Epithelial cell of prostate (primary cell): ENCODE measurements at places on chromosomes 13 and 19.

DNA sequence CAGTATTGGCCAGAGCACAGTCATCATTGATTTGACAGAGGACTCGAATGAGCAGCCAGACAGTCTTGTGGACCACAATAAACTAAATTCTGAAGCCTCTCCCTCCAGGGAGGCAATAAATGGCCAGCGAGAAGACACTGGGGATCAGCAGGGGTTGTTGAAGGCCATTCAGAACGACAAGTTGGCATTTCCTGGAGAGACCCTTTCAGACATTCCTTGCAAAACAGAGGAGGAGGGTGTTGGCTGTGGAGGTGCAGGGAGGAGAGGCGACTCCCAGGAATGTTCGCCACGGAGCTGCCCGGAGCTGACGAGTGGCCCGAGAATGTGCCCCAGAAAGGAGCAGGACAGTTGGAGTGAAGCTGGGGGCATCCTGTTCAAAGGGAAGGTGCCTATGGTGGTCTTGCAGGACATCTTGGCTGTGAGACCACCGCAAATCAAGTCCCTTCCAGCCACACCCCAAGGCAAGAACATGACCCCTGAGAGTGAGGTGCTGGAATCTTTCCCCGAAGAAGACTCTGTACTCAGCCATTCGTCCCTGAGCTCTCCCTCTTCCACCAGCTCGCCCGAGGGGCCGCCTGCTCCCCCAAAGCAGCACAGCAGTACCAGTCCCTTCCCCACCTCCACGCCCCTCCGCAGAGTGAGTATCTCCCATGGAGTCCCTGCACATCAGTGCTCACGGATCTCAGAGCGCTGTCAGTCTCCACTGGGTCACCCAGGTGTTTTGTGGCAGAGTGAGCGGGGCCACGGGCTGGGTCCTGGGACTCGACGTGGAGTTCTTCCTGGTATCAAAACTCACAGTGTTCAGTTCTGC is 6.9 kb downstream of the CHAF1A start:
- no peak for DNase-seq

- DNase-seq, result no peak
These were observed 6.4 kb upstream of the DNMT1 start for GRCh38 chr19:10201176-10201575.

GRCh38 chr19:10418235-10418484 is 2.2 kb upstream of the PDE4A start:
- no peak for DNase-seq

DNA sequence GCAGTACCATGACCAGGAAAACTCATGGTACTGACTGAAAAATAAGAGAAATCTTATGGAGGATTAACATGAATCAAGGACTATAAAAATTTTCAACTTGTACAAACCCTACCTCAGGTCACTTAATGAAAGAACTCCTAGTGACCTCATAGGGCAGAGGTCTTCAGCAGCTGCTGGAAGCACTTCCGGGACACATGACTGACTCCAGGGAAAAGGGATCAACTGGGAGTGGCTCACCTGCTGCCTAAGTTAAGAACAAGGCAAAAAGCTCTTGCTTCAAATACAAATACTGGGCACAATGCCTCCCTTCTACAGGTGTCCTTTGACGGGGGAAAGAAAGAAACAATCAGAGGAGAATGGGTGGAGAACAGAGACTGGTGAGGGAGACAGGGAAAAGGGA is 18.6 kb downstream of the DOCK9 start:
- no peak for DNase-seq

DNA sequence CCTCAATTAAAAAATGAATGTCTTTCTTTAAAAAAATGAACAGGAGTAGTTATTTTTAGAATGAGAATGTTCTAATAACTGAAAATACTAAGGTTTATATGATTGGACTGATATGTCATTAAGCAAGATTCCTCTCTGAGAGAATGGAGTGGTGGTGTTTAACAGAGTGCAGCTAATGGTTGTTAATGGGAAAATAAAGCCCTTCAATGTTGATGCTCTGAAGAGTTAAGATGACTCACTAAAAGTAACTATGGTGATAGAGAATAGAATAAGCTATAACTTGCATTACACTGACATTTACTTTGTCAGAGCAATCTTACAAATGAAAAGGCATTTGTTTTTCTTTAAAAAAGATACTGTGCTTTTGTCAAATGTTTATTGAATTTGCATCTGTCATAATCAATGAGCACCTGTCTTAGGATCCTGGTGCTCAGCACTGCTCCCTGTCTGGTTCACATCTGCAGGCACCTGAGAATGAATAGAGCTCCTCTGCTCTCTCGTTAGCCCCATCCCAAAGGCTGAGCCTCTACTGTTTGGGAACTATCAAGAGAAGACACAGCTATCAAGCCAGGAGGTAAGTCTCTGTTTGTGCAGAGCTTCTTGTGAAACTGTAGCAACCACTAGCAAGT is 15.1 kb downstream of the PABPC3 start:
- DNase-seq, result no peak

DNA sequence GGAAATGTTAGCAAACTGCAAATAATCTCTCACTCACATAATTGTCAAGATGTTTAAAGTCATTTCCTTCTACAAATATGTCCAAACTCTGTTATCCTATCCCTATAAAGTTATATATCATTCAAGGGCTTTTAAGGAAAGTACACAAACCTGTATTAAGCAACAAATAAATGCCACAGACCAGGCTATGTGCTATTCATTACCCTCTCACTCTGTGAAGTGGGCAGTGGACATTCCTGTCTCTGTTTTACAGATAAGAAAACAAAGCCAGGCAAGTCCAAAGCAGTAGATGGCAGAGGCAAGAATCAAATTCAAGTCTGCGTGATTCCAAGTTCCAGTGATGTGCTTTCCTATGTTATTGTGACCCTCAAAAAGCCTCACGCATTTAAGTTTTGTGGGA is 140.6 kb downstream of the LHFPL6 start:
- peak; percentile 14 for DNase-seq

GRCh38 chr13:73416093-73416492 is 357.3 kb downstream of the KLF5 start:
- no peak for DNase-seq

GRCh38 chr13:37647031-37647650 is 48.6 kb upstream of the POSTN start:
- DNase-seq, result no peak

DNA sequence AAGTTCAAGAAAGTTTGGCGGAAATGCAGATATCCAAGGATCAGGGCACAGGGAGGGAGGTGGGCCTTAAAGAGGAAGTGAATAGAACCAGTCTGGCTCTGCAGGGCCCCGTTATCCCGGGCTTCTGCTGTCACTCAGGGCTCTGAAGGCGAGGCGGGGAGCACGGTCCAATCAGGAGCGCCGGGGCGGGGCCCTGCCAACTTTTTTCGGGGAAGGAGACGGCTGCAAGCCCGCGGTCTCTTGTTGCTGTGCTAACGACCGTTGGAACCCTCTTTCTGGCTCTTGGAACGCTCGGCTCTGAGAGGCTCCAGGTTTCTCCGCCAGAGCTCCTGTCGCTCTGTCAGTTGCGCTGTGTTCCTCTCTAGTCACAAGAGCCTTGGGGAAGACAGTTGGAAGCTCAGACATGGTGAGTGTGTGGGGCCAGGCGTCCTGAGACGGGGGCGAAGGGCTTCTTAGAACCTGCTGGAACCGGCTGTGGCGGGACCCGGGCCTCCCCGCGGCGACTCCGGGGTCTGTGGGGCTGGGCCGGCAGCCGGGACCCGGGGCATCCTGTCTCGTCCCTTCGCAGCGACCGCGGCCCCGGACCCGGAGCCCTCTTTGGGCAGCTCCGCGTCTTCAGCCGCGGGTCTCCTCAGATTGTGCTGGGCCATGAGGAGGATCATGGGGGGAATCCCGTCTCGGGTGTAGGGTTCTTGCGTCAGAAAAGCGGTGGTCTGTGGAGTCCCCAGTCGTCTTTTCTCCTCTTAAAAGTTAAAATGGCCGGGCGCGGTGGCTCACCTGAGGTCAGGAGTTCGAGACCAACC is 27.7 kb downstream of the ZNF844 start:
- DNase-seq, result no peak

GRCh38 chr13:51317262-51317661 is 22.2 kb upstream of the SERPINE3 start:
- DNase-seq, result no peak

GRCh38 chr19:37990362-37990761 is 83.4 kb downstream of the SIPA1L3 start:
- DNase-seq, result no peak

DNA sequence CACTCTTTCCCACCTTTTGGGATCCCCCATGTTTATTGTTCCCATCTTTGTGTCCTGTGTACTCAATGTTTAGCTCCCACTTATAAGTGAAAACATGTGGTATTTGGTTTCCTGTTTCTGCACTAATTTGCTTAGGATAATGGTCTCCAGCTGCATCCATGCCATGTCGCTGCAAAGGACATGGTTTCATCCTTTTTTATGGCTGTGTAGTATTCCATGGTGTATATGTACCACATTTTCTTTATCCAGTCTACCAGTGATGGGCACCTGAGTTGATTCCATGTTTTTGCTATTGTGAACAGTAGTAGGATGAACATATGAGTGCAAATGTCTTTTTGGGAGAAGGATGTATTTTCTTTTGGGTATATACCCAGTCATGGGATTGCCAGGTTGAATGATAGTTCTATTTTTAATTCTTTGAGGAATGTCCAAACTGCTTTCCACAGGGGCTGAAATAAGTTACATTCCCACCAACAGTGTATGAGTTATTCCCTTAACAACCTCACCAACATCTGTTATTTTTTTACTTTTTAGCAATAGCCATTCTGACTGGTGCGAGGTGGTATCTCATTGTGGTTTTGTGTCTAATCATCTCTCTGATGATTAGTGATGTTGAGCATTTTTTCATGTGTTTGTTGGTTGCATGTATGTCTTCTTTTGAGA is 55.7 kb upstream of the MEDAG start:
- no peak for DNase-seq

GRCh38 chr13:90238413-90238812 is 1109.1 kb upstream of the MIR17HG start:
- peak; percentile 12 for DNase-seq

- no peak for DNase-seq
These were observed 43.2 kb downstream of the N4BP2L1 start for GRCh38 chr13:32384702-32385101.

- DNase-seq, result no peak
These were observed 915.7 kb upstream of the PCDH20 start for GRCh38 chr13:62331384-62331783.

GRCh38 chr13:95246292-95247082 is 54.8 kb downstream of the ABCC4 start:
- DNase-seq, result peak; percentile 39

- DNase-seq, result peak; percentile 6
These were observed 213.3 kb upstream of the MIR17HG start for GRCh38 chr13:91133941-91134802.

DNA sequence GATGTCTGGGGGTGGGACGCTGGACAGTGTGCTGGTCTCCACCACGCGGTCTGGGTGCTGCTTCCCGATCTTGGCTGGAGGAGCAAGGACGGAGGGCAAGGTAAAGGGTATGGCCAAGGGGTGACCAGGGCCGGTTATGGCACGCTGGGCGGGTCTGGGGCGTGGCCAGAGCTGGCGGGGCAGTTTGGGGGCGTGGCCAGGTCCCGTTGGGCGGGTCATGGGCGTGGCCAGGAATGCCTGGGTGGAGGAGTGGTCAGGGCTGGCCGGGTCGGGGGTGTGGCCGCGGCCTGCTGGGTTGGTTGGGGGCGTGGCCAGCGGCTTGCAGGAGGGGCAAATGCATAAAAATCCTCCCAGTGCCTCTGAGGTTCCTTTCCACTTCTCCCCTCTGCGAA is 19.2 kb downstream of the GPX4 start:
- DNase-seq, result no peak

- DNase-seq, result no peak
These were observed 2.8 kb downstream of the TNNT1 start for GRCh38 chr19:55146078-55146704.

GRCh38 chr19:927780-928401 is 2.1 kb downstream of the ARID3A start:
- no peak for DNase-seq

- DNase-seq, result no peak
These were observed 77.2 kb upstream of the PABPC3 start for GRCh38 chr13:25018729-25019115.

DNA sequence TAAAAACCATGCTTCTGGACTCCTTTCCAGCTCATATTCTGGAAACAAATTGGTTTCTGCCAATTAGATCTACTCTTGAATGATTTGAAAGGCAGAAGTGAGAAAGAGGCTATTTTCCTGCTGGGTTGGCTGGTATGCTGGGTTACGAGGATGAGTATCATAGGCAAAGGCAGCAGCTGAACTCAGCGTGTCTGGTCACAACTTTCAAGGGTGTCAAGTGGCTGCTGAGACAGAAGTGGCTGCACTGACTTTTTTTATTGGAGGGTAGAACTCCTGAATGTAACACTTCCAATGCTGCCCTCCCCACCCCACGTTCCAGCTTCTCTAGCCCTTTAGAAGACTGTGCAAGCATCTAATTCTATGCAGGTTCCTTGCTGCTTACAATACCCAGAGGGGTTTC is 8.3 kb upstream of the DZIP1 start:
- DNase-seq, result no peak

DNA sequence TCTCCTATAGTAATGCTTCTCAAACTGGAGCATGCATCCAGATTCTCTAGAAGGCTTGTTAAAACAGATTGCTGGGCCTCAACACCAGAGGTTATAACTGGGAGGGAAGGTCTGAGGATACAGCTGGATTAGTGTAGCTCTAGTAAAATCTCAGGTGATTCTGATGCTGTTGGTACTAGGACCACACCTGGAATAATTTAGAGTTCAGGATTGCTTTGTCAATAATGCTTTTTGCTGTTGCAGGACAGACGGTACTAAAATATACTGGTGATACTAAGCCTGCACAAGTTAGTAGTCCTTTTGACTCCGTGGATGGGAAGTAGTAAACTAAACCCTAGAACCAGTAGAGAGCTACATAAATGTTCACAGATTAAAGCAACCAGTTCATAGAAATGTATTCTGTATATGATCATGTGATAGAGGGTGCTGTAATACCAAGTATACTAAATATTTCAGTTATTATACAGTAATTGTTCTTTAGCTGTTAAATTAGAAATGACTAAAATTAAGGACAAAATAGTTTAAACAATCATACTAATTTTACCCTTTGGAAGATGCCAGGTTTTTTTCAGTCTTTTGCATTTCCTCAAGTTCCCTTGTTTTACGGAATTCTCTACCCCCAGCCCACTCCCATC is 258.2 kb upstream of the STARD13 start:
- DNase-seq, result no peak

DNA sequence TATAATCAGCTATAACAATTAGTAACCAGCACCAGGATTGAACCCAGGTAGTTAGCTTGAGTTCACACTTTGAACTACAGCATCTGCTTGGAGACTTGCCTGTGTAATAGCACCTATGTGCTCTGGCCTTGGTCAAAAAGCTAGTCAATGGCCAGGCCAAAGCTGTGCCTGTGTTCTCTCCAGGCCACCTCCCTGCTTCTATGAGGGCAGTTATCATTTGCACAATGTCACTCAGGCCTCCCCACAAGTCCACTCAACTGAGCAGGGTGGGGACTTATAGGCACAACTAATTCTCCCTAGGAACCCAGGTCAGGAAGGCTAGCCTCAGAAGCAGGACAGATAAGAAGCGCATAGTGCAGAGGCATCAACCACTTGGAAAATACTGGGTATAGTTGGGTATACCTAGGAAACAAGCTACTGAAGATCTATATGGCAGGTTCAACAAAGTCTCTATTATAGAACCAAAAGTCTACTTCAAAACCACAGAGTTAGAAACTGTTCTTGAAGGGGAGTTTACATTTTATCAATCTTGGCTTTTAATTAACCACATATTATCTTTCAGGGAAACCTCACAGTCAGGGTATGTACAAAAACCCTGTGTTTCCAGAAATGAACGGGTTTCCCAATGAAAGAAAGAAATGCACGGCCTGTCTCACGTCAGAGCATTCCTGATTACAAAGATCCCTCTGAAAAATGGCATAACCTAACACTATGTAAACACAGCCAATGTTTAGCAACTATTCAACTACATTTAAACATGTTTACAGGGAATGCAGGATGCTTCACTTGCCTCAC is 140.9 kb downstream of the ABCC4 start:
- DNase-seq, result no peak
